Activated CD4-positive, alpha-beta T cell treated with anti-CD3 and anti-CD28 coated beads for 48 hours (primary cell): ENCODE measurements at places on chromosomes 4 and X.
A peak's percentile ranks its signal among the peaks of the same experiment; 100 is the strongest.

DNA sequence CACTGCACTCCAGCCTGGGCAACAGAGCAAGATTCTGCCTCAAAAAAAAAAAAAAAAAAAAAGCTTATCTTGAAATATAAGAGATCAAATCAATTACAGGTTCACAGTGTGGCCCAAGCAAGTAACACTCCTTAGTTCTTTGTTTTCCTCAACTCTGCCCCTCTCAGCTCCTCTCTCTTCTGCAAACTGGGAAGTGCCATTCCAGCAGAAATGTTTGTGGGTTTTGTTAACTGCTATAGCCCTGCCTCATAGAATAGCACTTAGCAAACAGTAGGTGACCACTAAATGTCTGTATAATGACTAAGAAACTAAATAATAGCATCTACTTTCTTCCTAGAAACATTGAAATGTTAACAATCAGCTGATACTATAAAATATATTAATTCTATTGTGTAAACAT is 160.0 kb upstream of the NAP1L5 start:
- DNase-seq = no peak

GRCh38 chr4:165803005-165803404 is 70.0 kb upstream of the TLL1 start:
- no peak for DNase-seq

GRCh38 chr4:101954351-101954750 is 163.8 kb downstream of the BANK1 start:
- DNase-seq = no peak

- DNase-seq = no peak
Measured at GRCh38 chr4:113738251-113738650, 23.3 kb downstream of the CAMK2D start.

- no peak for DNase-seq
Measured at GRCh38 chrX:17824980-17825379, 36.1 kb downstream of the RAI2 start.

- DNase-seq = no peak
Measured at GRCh38 chrX:148513661-148514060, 13.2 kb downstream of the AFF2 start.

DNA sequence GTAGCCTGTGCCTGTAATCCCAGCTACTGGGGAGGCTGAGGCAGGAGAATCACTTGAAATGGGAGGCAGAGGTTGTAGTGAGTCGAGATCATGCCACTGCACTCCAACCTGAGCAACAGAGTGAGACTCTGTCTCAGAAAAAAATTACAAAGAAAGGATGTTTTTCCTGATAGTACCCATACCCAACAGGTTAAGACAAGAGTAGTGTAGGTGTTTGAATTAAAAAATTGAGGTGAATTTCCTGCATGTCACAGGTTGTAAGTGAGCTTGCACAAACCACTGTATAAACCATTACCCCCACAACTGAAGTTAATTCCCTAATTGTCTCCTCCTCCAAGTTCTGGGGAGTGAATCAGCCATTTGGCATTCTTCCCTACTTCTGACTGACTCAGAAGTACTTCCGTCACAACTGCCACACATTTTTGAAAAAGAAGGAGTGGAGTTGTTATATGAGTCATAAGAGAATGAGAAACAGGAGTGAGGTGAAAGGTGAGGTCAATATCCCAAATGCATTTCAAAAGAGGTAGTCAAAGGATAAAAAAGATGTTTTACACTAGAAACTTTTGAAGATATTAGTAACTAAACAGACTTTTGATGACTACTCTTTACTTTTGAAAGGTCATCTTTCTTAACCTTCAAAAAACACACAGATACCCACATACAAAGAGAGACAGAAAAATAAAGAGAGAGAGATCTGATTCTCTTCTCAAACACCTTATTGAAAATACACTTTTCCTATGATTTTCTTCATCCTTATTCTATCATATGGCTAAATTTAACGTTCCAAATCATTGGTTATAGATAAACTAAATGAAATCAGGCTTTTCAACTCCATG is 134.5 kb downstream of the BTC start:
- DNase-seq = no peak

- no peak for DNase-seq
Measured at GRCh38 chr4:874056-874455, 48.1 kb upstream of the CPLX1 start.

DNA sequence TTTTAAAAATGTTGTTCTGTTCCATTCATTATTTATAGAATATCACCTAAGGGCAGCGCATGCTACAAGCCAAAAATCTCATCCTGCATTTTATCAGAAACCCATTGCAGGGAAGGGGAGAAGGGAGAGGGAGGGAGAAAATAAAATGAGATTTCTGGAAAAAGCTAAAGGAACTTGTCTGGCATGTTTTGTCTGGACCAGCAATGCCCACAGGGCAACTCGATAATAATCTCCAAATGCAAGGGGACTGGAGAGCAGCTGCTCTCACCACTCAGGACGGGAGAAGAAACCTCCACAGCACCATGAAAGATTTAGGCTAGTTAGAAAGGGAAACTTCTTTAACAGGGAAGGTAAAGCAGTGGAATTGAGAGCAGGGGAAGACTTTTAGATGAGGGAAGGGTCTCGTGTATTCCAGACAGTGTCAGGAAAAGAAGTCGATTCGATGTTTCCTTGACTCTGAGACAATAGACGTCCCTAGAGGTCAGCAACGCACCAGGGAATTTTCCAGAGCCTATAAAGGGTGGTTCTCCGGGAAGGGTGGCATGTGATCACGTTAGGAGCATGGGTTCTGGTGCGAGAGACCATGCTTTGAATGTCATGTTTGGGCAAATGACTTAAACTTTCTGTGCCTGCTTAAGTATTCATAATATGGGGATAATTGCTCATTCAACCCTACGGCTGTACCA is 132.2 kb upstream of the NDP start:
- no peak for DNase-seq

- DNase-seq = no peak
Measured at GRCh38 chr4:109713500-109713899, 10.3 kb upstream of the CASP6 start.

GRCh38 chrX:68045008-68045577 is 388.2 kb downstream of the OPHN1 start:
- DNase-seq = no peak

GRCh38 chr4:1518997-1519700 is 112.9 kb upstream of the NKX1-1 start:
- DNase-seq = no peak

DNA sequence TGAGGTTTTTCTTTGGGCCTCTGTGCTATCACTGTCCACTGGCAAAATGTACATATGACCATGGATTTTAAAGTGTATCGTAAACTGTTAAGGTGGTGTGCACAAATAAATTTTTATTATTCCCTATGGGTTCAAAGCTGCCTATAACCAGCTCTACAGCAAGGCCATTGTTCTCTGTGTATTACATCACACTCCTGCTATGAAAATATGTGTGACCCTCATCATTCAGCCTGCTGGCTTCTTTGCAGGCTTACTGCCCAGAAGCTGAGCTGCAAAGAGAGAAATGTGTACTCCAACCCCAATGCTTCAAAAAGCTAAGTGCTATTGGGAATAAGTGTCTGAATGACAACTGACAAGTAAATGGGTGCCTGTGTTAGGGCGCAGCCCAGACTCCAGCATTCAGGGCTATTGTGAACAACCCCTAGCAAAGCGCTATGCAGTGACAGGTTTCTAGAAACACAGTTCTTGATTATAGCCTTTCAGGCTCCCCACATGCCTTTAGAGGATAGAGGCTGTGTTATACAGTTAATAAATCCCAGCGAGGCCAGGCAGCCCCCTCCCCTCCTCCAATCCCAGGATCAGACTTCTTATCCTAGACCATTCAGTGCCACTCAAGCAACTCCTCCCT is 220.4 kb upstream of the RADX start:
- no peak for DNase-seq

DNA sequence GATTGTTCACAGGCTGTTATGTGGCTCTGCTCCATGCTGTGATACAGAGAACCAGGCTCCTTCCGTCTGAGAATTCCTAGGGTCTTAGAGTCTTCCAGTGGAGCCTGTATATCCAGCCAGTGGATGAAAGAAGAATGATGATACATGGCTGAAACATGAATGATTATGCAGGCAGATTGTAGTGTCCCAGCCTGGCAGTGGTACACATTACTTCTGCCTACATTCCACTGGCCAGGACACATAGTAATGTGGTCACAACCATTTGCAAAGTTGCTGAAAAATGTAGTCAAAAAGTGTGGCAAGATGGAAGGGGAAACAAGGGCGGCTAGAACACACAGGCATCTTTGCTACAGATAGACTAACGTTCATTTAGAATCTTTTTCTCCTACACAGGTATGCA is 4.5 kb upstream of the GBA3 start:
- no peak for DNase-seq

DNA sequence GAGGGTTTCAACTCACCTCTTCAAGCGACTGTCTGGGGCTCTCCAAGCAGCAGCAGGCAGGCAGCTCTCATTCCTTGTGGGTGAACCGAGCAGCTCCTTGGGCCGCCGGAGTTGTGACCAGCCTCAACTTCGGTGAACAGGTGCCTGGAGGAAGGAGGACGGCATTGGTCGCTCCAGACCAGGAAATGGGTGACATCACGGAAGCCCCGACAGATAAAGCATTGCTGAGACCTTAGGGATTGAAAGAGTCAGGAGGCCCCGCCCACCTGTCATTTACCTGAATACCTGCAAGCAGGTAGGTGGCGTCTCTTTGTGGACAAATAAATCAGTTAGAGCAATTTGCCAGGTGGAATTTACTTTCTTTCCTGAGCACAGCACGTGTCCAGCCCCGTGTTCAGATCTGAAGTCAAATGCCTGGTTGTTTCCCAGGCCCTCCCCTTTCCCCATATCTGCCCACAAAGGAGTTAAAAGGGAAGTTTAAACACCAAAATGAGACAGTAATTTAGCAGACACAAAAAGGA is at the start of gene LNX1:
Gene LNX1 (minus strand): TSS at position 115 of the 521 bp plus-strand sequence. CDS start 17,484 bp downstream, outside the sequence.
- no peak for DNase-seq

- no peak for DNase-seq
Measured at GRCh38 chr4:76830964-76831703, 66.8 kb downstream of the SOWAHB start.

- DNase-seq = no peak
Measured at GRCh38 chr4:72352711-72353110, 216.3 kb downstream of the ADAMTS3 start.

DNA sequence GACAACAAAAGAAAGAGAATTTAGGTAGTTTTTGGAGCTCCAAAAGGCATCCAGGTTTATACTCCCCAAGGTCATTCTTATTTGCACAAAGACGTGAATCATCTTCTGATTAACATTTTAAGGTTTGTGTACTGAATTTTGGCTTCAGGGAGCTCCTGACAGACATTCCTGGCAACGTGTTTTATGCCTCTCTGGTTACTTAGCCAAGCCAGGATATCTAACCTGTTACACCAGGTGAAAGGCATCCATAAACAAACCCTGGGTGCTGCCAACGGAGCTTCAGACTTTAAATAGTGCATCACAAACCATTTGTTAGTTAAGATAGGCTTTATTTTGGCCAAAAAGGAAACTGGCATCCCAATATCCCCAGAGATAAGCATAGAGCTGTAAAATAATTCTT is 997.3 kb downstream of the ARAP2 start:
- no peak for DNase-seq

DNA sequence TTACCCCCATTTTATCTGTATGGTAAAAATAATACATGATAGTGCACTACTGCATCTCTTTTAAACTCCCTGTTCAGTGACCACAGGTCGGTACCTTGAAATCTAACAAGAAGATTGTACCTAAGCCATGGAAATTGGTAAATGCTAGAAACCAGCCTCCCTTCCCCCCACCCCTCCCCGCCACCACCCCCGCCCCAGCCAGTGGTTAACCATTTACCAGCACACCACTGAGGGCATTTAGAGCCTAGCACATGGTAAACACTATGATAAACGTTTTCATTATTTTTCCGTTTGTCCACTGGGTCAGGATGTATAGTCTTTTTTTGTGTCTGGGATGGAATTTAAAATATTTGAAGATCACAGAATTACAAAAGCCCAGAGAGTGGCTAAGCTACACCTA is 703 bp upstream of the FTSJ1 start:
- no peak for DNase-seq

DNA sequence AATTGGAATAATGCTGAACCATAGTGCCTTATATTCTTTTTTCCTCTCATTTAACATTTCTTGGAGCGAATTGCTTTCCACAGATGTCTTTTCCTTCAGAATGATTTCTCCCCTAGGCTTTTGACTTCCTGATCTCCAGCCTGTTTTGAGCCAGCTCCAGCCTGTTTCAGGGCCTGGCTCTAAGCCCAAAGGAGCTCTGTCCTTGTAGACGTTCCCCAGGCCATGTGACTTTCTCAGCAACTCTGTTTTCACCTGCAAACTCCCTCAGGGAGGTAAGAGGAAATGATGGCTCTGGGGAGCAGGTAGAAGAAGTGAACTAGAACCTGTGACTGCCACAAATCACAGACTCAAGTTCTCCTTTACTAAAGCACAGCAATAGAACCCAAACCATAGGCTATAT is 89.1 kb downstream of the AKAP4 start:
- no peak for DNase-seq

DNA sequence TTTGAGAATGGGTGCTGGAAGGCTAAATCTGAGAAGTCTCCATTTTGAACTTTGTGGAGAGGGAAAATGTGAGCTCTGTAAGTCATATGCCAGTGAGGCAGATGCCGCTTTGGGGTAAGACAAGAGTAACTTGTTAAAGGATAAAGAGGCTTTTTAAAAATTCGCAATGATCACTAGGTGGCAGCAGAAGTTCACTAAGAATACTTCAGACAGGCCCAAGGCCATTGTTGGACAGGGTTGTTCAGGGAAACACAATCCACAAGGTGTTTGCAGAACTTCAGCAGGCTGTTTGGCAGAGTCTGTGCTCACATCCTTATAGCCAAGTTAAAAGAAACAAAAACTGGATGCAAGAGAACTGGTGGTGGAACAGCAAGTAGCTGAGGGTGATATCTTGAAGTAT is 13.7 kb upstream of the PIGA start:
- peak; percentile 4 for DNase-seq

DNA sequence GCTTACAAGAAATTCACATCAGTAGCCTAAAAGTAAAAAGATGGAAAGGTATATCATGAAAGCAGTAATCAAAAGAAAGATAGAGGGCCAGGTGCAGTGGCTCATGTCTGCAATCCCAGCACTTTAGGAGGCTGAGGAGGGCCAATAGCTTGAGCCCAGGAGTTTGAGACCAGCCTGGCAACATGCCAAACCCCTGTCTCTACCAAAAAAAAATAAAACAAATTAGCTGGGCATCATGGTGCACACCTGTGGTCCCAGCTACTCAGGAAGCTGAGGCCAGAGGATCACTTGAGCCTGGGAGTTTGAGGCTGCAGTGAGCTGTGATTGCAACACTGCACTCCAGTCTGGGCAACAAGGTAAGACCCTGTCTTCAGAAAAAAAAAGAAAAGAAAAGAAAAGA is 55.5 kb downstream of the GSPT2 start:
- no peak for DNase-seq

- no peak for DNase-seq
Measured at GRCh38 chr4:5037553-5038551, 13.4 kb upstream of the STK32B start.

DNA sequence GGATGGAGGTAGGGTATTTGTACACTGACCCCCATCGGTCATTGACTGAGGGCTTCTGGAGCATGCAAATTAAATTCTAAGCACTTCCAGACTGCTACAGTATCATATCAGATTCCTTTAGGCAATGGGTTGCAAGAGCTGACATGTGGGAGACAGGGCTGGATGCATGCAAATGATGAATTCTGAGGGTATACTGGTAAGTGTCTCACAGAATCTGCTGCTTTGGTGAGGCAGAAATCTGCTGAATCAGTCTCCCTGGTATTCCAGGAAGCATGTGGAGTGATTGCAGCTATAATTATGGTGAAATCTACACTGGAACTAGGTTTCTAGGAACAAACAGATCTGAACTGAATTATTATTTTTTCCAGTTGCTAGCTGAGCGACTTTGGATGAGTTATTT is 684.9 kb upstream of the MAGEB2 start:
- DNase-seq = no peak

GRCh38 chrX:13703589-13703988 is 14.7 kb downstream of the RAB9A start:
- DNase-seq = no peak
